ENCODE measurements at places on chromosomes 16 and 17.

GRCh38 chr17:36002631-36003030 lies 1.3 kb upstream of the CCL15 start:
- no peak for DNase-seq

DNA sequence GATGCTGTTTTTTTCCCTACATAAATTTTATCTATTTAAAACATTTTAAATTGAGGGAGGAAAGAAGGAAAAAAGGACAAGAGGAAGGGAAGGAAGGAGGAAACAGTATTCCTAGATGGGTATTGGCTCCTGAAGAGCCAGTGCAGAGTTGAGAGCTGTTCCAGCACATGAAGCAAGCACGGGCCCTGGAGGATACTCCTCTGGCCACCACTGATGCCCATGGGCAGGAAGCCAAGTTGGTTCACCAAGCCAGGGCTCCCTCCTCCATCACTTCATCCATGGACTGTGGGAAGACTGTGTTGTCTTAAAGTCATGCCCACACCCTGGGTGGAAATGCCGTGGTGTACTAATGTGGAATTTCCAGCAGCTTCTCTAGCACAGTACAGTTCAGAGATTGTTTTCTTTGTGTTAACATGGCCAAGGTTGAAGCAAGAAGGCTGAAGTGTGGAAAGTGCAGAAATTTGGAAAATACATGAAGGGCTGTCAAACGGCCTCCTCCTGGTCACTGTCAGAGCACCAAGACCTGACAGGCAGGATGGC lies 23.9 kb upstream of the NOS2 start:
- no peak for DNase-seq

DNA sequence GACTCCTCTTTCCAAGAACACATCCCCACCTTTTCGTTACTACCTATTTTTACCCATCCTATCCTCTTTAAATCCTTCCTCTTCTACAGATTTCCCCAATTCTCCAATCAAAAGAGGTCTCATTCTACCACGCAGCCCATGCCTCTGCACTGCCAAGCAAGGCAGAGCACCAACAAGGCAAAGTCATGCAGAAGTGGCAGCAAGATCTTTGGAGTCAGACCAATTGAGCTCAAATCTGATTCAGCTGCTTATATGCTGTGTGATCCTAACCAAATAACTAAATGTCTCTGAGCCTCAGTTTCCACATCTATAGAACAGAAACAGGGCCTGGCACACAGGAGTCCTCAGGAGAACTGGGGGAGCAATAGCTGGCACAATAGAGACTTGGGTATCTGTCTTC lies 41.0 kb downstream of the TOM1L2 start:
- DNase-seq = no peak

DNA sequence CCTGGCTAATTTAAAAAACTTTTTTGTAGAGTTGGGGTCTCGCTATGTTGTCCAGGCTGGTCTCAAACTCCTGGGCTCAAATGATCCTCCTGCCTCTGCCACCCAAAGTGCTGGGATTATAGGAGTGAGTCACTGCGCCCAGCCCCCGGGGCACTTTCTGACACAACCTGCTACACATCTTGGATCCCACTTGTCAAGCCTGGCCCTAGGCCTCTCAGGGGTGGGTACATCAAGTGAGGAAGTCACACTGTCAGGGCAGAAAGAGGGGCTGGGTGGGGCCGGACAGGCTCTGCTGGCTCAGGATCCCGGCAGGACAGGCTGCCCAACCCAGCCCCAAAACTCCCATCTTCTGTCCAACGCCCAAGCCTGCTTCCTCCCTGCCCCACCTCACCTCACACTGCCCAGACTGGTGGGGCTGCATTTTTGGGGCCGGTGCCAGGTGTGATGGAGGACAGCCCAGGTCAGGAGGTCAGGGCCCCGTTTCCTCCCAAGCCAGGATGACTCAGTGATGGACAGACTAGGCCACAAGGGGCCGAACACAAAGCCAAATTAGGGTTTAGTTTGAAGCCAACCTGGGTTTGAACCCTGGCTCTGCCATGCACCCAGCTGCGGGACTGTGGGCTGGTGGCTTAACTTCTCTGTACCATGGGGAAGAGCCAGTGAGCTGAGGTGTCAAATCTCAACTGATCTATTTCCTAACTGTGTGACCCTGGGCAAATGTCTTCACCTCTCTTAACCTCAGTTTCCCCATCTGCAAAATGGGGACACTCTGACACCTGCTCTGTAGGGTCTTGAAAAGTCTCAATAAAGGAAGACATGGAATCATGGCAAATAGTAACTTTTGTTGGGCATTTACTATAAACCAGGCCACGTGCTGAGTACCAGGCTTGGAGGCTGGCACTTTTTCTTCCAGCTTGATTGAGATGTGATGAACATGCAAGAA lies 8.9 kb upstream of the PPL start:
- DNase-seq = no peak

DNA sequence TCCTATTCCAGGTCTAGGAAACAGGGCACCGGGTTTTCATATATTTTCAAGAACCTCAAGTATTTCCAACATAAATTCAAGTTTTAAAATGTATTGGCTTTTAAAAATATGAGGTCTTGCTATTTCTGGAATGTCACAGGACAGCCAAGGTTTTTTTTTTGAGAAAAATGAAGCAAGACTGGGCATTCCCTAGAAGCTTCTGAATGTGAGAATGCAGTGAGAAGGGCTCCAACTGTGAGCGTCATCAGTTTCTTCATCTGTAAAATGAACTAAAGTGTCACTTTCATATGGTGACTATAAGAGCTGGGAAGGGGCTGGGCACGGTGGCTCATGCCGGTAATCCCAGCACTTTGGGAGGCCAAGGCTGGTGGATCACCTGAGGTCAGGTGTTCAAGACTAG lies 455.8 kb upstream of the MAF start:
- no peak for DNase-seq

GRCh38 chr16:83661656-83662055 lies 146.1 kb upstream of the HSBP1 start:
- no peak for DNase-seq

DNA sequence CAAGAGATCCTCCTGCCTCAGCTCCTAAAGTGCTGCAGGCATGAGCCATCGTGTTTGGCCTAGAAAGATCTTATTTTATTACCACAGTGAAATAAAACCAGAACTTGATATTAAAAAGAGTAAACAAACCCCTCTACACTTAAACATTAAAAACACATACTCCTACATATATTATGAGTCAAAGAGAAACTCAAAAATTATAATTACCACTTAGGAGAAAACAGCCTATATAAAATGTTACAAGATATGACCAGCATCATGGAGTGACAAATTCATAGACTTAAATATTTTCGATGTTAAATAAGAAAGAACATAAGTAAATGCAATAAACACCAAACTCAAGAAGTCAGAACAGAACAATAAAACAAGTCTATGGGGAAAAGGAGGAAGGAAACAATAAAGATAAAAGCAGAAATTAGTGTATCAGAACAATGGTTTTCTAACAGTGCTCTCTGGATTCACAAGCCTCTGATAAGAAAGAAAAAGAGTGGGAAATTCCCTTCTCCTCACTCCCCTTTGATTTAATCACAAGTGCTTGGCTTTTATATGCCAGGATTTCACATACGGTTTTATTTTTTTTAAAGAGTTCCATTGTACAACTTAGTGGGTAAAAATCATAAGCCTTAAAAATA lies 23.0 kb downstream of the SKAP1 start:
- no peak for DNase-seq
